ENCODE measurements at places on chromosomes 5 and 9.

DNA sequence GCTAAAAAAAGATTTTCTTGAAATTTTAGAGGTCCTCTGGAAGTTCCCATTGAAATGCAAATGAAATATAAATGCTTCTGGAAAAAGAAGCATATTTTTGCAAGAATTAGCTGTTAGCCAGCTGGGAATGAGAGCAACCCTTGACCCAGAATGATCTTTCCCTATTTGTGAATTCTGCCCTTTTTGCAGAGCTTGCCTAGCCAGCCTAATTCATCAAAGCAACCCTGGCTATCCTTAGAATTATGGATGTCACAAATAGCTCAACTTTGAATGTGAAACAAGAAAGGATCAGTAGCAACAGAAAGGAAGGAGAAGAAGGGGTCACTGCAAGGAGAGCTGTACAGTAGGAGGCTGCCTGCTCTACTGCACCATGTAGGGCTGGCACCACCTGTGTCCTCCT, 345.9 kb downstream of the EFNA5 start:
- no peak for DNase-seq

- DNase-seq: no peak
Observed at GRCh38 chr9:113973963-113974413, 97.9 kb downstream of the ZNF618 start.

GRCh38 chr5:81450940-81451339, 57.0 kb upstream of the ACOT12 start:
- DNase-seq: no peak

- DNase-seq: no peak
Observed at GRCh38 chr9:2271426-2271825, 256.3 kb downstream of the SMARCA2 start.

DNA sequence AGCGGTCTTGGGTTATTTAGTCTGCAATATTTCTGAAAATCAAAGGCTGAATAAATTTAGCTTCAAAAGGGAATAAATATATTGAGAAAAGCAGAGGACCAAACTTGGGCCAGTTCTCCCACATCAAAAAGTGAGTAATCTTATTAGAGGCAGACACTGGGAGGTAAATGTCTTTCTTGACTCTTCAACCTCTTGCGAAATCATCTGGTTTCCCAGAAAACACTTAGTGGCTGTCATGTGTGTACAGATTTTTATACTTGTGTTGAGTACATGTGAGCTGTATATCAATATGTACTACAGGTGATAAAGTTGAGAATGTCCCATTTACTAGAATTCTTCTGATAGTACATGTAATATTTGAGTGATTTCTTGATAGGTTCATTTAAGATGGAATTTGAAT, 454.9 kb downstream of the PRR16 start:
- no peak for DNase-seq

- peak; percentile 71 for DNase-seq
Observed at GRCh38 chr5:32173267-32174010, 680 bp downstream of the GOLPH3 start.

DNA sequence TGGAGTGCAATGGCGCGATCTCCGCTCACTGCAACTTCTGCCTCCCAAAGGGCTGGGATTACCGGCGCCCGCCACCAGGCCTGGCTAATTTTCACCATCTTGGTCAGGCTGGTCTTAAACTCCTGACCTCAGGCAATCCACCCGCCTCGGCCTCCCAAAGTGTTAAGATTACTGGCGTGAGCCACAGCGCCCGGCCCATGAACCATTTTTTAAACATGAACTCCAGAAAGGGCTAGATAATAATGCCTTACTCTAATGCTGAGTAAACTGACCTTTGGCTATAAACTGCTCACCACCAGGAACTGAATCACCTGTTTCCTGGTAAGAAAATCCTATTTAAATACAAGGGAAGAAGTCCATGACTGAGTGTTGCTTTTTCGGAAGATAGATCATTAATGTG, 23.2 kb upstream of the DAB2 start:
- no peak for DNase-seq

All from NCI-H1105 (cell line).